OCI-LY7 (cell line): ENCODE measurements at places on chromosomes 7 and 10. TPM values are rescaled to one million over a fixed set of nuclear protein-coding genes. Genes with fewer than 3 reads are reported as not detected.

DNA sequence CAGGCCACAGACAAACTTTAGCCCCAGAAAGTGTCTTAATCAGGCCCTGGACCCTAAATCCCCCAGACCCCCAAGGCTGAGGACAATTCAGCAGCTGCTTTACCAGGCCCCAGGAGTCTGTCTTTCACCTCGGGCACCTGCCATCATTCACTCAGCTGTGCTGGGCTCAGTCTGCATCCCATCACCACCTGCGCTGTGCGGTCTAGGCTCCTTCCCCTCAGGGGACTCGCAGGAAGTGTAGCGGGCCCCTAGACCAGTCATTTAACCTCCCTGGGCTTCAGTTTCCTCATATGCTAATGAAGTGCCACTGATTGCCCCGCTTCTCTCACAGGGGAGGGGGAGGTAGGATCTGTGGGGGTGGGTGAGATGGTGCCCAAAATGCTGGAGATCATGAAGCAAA lies 76.4 kb upstream of the ZMIZ1 start:
- DNase-seq, result peak; percentile 86

DNA sequence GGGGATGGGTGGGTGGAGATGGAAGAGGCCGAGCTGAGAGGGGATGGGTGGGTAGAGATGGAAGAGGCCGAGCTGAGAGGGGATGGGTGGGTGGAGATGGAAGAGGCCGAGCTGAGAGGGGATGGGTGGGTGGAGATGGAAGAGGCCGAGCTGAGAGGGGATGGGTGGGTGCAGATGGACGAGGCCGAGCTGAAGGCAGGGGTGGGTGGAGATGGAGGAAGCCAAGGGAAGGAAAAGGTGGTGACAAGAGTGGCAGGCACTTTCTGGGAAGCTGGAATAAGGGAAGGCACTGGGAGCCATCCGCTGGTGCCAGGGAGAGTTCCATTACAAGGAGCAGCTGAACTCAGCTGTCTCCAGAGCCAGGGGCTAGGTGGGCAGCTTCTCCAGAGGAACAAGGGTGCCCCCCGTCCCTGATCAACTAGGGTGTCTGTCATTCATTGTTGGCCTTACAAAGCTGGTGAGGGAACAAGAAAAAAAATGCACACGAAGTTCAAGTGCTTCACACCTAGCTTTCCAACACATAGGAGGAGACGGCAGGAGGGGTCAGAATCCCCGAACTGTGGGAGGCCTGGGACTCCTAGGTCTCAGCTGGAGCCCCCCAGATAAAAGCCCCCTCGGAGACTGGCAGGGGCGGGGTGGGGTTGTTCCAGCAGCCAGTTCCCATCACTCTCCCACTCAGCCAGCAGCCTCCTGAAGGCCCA lies 62.4 kb downstream of the PROSER2 start:
- DNase-seq, result no peak

DNA sequence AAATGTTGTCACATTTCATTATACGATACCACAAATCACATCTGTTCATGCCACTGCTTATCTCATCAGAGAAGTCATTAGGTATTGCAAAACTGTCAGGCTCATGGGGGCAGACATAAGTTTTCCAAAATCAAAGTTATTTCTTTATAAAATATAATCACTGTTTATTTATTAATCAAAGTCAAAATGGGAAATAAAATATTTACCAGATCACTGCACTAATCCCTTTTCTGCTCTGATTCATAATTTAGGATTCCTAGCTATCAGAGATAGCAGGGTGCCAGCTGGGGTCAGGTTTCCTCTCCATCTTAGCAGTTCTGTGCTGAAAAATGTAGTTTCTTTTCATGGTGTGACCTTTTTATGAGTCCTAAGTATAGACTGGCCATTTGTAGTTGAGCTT lies 117.7 kb upstream of the LANCL2 start:
- DNase-seq, result no peak

DNA sequence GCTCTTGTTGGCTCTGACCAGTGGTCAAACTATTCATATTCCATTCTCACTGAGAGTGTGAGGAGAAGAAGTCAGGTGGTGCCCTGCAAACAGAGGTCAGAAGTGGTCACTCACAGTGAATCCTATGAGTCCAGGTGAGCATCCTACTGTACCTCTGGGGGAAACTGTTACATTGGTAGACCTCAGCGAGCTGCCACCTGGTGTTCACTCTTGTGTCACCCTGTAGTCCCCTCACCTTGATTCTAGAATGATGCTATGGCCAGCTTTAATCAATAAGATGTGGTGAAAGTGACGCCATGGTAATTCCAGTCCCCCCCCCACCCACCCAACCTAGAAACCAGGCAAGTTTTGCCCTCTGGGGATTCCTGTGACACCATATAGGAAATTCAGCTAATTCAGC lies 1.2 kb upstream of the AMPH start:
- no peak for DNase-seq

DNA sequence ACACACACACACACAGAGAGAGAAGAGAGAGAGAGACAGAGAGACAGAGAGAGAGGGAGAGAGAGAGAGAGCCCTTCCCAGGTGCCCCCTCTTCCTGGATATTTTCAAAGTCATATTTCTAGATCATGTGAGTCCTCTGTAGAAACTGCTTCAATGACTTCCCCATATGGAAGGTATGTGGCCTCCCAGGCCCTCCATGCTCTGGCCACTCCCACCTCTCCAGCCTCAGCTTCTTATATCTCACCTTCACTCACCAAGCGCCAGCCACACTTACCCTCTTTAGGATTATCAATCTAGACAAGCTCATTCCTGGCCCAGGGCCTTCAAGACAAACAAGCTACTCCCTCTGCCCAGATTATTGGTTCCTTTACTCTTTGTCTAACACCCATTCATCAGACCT lies 259.7 kb downstream of the MTERF1 start:
- no peak for DNase-seq

Gene ERVW-1
- not detected in 2 replicates for total RNA-seq

Gene CALU
- total RNA-seq, result 52.8 and 57.7 TPM in 2 replicates
